SK-N-MC (cell line): ENCODE measurements at places on chromosomes 12 and 14.

- no peak for DNase-seq
These were observed 9.0 kb upstream of the CPNE6 start for GRCh38 chr14:24062216-24062980.

- no peak for DNase-seq
These were observed 220.6 kb downstream of the GXYLT1 start for GRCh38 chr12:41924111-41924510.

- no peak for DNase-seq
These were observed 845 bp upstream of the RARG start for GRCh38 chr12:53232646-53233461.

DNA sequence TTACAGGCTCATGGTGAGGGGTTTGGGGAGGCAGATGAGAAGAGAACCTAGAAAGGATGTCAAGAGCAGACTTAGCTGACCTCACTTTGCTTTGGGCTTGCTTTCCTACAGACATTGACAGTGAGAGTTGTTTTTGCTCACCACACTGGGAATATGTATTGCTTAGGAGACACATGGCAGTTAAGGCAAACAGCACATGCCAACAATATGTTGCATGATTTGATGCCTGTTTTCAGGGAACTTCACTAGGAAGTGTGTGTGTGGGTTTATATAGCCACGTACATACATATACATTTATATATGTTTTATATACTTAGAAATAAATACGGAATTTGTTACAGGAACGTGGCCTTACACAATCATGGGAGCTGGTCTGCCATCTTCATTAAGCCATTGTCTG is 346.1 kb downstream of the RGS6 start:
- DNase-seq, result no peak

DNA sequence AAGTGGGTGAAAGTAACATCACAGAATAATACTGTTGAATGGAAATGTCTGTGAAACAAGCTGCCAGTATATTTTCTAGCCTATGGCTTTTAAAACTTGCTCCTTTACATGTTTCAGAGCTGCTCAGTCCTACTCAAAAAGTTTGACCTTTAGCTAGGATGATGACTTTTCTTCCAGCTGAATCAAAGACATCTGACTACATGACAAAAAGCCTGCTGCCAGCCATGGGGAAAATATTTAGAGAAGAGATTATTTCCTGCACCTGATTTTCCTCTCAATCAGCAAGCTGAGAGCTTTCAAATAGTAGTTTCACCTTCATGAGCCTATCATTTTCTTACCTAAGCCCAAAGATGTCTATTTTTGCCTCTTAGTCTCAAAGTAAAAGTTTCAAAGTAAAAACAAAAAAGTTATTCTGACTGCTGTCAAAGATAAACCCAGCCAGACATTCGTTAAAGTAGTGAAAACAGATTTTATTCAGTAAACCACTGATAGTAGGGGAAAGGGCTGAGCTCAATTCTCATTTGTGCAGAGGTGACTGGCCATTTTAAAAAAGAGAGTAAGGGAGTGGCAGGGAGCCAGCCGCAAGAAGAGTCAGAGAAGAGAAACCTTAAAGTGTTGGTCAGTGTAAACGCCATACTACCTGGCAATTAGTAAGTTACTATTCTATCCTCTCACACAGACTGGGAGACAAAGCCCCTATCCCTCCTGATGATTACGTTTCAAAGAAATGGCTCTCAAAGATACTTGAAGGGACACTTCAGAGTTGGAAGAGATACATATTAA is 2.2 kb downstream of the ATP6V1D start:
- DNase-seq, result no peak

GRCh38 chr12:27331927-27332324 is 710 bp upstream of the BMAL2 start:
- no peak for DNase-seq

DNA sequence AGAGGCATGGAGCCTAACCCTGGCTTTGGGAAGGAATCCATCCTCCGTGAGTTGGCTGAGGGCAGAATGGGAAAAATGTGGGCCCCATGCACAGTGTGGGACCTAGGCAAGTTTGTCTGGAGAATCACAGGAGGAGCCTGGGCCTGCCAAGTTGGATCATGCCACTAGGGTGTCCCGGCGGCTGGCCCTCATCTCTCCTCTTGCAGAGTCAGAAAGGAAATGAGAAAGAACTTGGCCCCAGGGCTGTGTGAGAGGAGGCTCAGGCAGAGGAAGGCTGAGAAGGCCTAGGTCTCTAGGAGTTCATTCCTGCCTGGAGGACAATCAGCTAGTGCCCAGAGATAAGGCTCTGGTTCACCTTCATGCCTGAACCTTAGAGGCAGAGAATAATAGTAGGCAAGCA is 2.5 kb upstream of the ESRRB start:
- DNase-seq, result no peak

DNA sequence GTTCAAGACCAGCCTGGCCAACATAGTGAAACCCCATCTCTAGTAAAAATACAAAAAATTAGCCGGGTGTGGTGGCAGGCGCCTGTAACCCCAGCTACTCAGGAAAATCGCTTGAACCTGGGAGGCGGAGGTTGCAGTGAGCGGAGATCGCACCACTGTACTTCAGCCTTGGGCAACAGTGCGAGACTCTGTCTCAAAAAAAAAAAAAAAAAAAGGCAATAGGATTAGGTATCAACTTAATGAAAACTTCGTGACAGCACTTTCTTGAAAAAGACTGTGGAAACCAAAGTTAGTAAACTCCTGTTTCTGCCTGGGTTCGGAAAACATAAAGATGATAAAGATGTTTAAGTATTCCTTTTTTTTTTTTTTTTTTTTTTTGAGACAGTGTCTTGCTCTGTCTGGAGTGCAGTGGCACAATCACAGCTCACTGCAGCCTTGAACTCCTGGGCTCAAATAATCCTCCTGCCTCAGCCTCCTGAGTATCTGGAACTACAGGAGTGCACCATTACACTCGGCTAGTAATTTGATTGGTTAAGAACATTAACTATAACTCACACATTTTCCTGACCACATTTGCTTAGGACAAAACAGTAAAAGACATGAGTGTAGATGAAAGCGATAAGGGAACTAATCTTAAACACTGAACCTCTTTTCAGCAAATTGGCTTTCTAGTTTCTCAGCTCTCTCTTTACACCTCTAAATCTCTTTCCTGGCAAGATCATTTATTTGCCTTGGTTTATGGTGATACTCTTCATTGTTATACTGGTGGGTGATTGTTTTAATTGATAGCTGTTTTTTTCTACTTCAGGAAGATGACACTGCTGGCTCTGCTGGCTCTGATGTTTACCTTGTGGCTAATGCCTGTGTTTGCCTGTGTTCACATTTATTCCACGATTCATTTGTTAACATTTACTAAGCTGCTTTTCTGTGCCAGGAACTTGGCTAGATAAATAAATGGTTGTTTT is 15.8 kb downstream of the HIF1A start:
- no peak for DNase-seq

GRCh38 chr12:81610955-81611889 is 147.9 kb downstream of the PPFIA2 start:
- no peak for DNase-seq

DNA sequence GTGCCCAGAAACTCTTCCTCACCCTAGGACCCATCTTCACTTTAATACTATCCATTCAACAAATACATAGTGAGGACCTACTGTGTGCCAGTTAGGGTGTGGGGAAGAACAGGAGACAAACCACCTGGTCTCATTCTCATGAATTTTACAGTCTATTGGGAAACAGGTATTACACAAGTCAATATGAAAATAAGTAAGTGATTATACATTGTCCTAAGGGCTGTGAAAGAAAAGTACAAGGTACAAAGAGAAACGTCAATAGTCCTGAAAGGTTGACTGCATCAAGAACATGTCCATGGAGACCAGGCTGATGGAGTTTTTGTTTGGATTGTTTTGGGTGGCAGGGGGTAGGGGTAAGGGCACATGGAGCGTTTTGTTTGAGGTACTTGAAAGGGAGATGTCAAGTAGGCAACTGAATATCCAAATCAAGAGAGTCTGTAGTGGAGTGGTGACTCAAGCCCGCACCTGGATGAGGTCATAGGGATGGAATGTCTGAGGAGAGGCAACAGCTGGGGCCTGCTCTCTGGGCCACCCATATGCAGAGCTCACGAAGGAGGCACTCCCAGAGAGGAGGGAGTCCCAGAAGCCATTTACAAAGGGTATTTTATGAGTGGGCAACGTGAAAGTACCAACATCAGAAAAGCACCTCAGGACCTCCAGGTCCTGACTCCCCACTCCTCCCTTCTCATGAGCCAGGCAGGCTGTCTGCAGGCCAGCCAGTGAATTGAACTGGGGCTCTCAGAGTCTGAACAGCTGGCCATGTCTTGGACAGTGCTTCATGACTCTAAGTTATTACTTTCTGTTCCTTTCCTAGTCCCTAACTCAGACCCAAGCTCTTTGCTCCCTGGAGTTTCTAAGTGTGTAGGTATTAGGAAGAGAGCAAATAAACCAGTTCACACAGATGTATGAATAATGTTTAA is 272.0 kb downstream of the ZFP36L1 start:
- DNase-seq, result no peak

DNA sequence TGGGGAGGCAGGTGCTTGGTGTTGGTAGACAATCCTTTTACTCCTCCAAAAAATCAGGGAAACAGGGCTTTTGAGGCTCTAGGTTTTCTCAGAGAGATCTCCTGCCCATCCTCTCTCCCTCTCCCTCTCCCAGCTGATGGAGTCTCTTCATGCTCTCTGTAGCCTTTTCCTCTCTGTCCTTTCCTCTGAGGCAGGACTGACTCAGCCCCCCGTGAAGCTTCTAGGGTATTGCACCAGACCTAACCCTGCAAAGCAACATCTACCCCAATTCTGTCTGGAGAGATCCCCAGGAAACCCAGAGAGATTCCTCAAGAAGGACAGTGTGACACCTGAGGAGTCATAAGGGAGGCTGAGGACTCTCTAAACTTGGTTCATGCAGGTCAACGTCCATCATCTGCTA is 66.4 kb downstream of the CRACR2A start:
- no peak for DNase-seq

GRCh38 chr12:107553211-107553765 is 132.3 kb upstream of the PWP1 start:
- no peak for DNase-seq

DNA sequence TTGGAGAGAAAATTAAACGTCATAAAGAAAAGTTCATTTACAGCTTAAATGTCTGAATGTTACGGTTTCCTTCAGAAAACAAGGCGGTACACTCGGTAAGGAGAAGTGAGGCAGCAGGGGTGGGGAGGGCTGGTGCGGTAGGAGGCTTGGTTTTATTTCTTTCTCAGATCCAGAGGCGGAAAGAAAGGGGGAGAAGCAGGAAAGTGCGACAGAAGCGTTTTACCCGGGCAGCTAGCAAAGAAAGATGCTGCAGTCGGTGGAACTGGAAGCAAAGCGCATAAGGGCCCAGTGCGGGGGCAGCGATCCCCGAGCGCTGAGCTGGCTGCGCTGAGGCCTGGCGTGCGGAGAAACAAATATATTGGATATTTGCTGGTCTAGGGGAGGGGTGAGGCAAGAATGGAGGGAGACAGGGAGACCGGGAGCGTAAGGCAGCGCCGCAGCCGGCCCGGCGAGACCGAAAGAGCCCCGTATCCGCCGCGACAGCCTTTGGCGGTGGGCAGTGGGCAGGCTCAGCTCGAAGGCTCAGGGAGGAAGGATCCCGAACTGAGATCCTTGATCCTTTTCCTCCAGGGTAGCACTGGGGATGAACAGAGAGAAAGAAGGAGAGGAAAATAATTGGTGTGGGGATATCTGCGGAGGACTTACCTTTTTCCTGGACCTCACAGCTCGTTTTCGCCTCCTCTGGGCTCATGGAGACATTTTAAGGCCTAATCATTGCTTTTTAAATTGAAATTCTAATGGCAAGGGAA is 6.4 kb upstream of the HOXC11 start:
- no peak for DNase-seq

GRCh38 chr12:6646276-6647082 is 753 bp downstream of the ACRBP start:
- no peak for DNase-seq

DNA sequence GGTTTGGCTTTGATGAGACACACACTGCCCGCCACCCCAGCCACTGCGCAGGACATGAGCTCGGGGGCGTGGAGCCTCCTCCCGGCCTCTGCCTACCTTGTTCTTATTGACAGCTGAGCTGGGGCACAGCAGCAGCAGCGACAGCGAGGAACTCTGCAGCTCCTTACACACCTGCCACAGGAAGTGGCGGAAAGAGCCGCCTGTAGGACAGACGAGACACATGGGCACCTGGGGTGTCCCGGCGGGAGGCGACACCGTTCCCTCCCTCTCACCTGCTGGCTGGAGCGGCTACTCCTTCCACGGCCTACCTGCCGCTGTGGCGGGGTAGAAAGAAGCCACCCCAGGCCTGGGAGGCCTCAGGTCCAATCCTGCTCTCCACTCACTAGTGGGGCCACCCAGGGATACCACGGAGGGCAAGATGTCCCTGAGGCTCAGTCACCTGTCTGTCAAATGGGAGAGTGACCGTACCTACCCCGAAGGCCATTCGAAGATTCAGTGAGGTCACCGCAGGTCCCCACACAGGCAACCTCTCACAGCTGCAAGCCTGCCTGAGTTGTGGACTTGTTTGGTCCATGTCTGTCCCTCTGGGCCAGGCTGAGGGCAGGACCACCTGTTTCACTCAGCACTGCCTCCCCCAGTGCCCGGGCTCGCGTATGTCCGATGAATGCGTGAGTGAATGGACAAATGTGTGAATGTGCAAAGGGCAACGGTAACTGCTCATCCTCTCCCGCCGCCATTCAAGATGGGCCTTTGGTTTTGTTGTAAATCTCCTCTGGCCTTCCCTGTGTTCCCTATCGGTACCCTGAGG is 42.6 kb downstream of the TRAFD1 start:
- DNase-seq, result no peak

DNA sequence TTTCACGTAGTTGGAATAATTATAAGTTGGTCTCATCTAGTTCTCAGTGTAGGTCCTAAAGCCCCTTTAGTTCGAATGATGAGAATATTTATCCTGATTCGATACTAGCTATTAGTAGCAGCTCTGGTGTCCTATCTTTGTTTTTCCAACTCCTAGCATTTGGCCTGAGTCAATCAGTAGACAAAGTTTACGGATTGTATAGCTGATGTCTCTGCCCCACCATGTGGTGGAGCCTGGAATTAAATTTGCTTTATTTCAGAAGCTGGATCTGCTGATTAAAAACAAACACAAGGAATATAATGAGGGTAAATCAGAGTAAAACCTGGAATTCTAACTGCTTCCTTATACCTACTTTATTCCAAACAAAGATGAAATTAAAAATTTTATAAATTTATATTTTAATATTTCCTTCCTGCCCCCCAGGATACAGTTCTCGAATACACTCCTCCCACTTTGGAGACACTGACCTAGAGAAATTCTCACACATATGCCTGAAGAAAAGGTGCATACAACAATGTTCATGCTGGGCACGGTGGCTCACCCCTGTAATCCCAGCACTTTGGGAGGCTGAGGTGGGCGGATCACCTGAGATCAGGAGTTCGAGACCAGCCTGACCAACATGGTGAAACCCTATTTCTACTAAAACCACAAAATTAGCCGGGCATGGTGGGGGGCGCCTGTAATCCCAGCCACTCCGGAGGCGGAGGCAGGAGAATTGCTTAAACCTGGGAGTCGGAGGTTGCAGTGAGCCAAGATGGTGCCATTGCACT is 7.6 kb upstream of the BRMS1L start:
- DNase-seq, result no peak
